Bronchial epithelial cell (primary cell): ENCODE measurements at places on chromosomes 3 and 15.

DNA sequence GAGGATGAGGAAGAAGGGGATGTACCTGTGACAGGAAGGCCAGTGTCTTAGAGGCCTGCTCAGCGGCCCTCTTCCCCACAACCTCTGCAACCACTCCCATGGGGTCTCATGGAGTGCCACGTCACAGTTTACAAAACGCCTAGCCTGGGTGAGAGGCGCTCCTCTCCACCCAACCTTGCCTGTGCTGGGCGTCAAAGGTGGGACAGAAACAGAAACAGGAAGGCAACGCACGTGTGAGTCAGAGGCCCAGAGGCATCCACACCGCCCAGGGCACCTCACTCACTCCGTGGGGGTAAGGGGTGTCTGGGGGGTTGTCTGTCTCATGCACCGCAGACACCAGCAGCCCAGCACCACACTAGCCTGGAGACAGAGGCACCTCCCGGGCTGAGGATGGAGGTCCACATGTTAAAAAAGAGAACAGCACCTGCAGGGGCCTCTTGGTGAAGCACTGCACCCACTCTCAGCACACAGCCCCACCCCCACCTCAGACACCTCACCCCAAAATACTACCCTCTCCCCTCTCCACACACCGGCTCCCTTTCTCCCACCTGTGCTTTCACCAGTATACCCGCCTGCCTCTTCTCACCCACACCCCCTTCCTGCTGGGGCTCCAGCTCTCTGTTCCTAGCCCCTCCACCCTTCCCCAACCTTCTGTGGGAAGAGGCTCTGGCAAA lies 4.7 kb upstream of the CALML4 start:
- peak; percentile 28 for DNase-seq

- no peak for DNase-seq
Measured at GRCh38 chr3:193330555-193331204, 47.9 kb downstream of the ATP13A5 start.

GRCh38 chr3:50158530-50159146 lies 3.5 kb downstream of the SEMA3F start:
- DNase-seq: no peak

- DNase-seq: no peak
Measured at GRCh38 chr15:88797663-88798339, 5.4 kb upstream of the ACAN start.

- DNase-seq: peak; percentile 28
Measured at GRCh38 chr15:62977952-62978811, 64.4 kb upstream of the TPM1 start.

DNA sequence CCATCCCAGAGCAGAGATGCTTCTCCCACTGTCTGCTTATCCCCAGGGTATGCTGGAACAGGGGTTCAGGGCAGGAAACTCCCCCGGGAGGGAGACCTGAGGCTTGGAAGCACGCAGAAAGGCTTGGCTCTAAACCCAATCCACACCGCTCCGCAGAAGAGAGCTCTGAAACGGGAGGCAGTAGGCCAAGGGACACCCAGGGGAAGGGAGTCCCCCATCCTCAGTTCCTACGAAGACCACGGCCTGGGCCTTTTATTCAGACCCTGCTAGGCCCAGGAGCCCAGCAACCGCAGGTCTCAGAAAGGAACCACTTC lies 1.8 kb upstream of the HAPLN3 start:
- DNase-seq: no peak

- no peak for DNase-seq
Measured at GRCh38 chr15:39397883-39398282, 183.0 kb upstream of the THBS1 start.

GRCh38 chr15:59327942-59328341 lies 44.7 kb downstream of the MYO1E start:
- no peak for DNase-seq

DNA sequence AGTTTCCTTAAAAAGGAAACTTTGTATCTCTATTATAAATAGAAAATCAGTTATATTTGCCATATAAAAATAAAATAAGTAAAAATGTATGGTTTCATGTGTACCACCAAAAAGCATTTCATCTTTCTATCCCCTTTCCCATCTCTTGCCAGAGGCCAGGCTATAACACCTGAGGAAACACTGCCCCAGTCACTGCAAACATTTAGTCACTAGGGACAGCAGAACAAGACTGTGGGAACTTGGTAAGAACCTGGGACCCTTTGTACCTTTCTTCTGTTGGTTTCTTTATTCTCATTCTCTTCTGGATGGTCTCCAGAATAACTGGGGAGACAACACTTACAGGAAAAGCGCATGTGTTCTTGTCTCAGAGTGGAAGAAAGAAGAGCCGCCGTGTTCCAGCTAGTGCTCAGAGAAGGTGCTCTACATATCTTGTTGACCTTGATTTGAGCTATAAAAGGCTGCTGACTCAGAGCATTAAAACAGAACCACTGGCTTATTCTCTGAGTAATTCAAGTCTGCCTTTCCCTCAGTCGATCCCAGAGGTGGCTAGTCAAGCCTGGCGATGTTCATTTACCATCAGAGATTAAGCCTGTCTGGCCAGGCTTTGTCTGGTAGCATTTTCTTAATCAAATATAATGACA lies 361.6 kb downstream of the RBMS3 start:
- DNase-seq: peak; percentile 58

- no peak for DNase-seq
Measured at GRCh38 chr3:89058371-89058770, 49.0 kb upstream of the EPHA3 start.

DNA sequence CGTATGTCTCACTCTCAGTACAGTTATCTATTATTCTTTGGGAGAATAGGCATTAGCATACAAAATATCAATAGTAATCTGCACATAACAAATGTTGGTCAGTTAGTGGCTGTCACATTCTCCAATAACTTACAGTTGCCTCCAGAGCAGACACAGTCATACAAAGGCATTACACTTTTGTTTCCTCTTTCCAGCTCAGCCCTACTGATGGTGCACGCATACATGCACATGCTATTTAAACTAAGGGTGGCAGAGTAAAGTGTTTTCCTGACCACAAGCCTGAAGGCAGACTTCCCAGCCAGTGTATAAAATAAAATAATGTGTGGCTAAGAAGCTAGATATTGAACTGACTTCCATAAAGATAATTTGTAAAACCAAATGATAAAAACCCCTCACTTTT lies 47.6 kb downstream of the PHLDB2 start:
- no peak for DNase-seq

GRCh38 chr15:85164841-85165466 lies 183.3 kb downstream of the PDE8A start:
- peak; percentile 70 for DNase-seq

DNA sequence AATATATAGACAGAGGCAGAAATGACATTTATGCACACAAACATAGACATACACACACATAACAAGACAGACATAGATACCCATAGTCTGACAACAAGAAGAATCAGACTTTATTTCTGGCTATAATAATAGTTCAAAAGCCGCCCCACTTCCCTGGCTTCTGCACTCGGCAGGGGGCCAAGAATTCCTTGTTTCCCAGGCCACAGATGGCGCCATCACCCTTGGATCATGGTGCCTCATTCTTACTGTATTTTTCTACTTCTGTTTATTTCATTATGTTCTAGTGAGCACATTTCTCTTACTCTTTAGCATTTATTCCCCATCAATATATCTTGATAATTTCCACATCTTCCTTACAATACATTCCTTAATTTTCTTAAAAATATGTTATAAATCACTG lies 387.5 kb downstream of the NLGN1 start:
- DNase-seq: no peak

GRCh38 chr3:188322135-188322887 lies 168.4 kb downstream of the LPP start:
- DNase-seq: peak; percentile 21

DNA sequence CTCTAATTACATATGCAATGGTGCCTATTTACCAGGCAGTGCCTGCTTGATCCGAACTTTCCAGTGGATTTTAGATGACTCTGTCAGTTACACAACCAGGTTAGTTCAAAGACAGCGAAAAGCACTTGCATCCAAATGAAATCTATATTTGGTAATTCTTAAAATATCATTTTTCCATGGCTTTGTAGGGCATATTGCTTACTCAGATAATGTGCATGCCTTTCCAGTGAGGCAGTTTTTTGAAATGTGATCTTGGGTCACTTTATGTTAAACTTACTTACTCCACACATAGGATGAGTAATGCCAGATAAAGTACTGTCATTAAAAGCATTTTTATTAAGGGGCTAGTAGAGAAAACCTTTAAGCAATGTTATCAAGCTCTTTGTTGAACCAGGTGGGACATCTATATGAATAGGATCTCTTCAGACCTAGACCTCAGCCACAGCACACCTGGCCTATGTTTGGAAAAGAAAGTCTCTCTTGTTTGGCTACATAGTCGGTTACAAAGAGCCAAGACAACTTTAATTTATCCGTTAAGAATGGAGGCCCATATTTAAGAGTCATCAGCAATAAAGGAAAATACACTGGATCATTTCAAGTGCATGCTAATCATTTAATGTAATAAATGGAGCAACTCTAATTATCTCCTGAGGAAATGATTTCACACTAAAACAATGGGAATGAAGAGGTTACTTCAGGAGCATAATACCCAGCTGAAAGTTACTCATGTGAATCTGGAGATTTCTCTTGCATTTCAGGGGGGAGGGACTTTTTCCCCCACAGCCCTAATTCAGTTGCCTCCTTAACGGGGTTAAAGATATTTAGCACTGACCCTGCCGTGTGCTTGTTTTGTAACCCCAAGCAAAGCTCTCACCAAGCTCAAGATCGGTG lies 56.3 kb upstream of the TMCO5A start:
- DNase-seq: peak; percentile 79
